ENCODE measurements at places on chromosomes 5 and 9. TPM values are rescaled to one million over a fixed set of nuclear protein-coding genes. Genes with fewer than 3 reads are reported as not detected.

Gene ARRDC1
- 102 TPM for total RNA-seq

Gene ENTPD2
- 53.8 TPM for total RNA-seq

Gene INSL4
- not detected for total RNA-seq

GRCh38 chr5:135505973-135506372 lies 29.8 kb downstream of the NEUROG1 start:
- no peak for DNase-seq

GRCh38 chr9:79741381-79741780 lies 169.6 kb downstream of the TLE4 start:
- DNase-seq: no peak
